ENCODE measurements at places on chromosomes 2 and 18.

GRCh38 chr18:56593906-56594305 is 44.5 kb downstream of the TXNL1 start:
- DNase-seq, result peak; percentile 16

GRCh38 chr2:212330263-212330662 is 208.3 kb downstream of the ERBB4 start:
- DNase-seq, result no peak

DNA sequence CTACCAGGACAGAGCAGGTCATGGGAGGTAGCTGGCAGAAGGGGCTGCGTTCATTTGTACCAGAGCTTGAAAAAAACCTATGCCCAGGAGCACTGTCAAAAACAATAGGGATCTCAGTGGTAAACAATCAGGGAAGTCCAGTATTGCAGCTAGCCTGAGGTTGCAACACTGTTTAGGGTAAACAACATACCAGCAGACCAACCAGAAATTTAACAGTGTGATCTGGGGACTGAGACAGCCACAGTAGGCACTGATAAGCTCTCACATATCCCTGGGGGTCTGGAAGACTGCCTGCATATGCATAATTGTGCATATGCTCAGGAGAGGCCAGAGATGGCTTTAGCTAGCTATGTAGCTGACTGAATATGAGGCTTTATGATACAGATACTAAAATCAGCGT is 12.0 kb upstream of the ZCCHC2 start:
- peak; percentile 21 for DNase-seq

GRCh38 chr2:172836347-172836821 is 100.7 kb downstream of the RAPGEF4 start:
- peak; percentile 81 for DNase-seq

Data from MCF 10A (cell line).